ENCODE measurements at places on chromosomes 16 and 17.

- DNase-seq: peak; percentile 73
These were observed 28.9 kb upstream of the FOXK2 start for GRCh38 chr17:82490512-82491195.

DNA sequence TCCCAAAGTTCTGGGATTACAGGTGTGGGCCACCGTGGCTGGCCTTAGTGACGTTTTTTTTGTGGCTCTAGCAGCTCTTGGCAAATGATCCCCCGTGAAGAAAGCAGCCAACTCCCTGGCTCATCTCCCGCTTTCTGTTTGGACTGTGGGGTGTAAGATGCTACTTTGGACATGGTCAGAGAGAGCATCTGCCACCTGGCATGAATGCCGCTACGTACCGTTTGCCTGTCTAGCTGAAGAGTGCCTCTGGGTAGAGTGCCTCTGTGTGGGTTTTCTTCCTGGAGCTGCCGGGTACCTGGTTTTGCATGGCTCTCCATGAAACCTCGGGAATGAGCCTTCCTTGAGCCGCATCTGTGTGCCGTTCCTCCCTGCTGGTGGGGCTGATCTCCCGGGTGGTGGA lies 34.3 kb downstream of the NDEL1 start:
- no peak for DNase-seq

DNA sequence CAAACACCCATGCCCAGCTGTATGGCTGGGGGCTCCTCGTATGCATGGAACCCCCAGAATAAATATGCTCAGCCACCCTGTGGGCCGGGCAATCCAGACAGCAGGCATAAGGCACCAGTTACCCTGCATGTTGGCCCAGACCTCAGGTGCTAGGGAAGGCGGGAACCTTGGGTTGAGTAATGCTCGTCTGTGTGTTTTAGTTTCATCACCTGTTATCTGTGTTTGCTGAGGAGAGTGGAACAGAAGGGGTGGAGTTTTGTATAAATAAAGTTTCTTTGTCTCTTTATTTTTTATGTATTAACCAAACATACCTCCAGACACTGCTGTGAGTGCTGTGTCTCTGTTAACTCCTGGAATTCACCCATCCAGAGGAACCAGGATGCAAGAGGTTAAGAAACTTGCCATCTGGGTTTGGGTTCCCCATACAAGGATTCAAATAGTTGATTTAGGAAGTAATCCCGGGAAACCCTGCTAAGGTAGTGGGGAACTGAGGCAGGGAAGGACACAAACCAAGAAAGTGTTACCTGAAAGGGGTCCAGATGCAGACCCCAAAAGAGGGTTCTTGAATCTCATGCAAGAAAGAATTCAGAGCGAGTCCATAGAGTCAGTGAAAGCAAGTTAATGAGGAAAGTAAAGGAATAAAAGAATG lies 37.4 kb upstream of the IL21R start:
- DNase-seq: no peak

GRCh38 chr17:49915670-49916069 lies 53.3 kb upstream of the DLX4 start:
- DNase-seq: no peak

GRCh38 chr16:53258809-53259208 lies 175.5 kb upstream of the RBL2 start:
- DNase-seq: no peak

GRCh38 chr17:20226814-20227482 lies 217.8 kb downstream of the SPECC1 start:
- peak; percentile 72 for DNase-seq

DNA sequence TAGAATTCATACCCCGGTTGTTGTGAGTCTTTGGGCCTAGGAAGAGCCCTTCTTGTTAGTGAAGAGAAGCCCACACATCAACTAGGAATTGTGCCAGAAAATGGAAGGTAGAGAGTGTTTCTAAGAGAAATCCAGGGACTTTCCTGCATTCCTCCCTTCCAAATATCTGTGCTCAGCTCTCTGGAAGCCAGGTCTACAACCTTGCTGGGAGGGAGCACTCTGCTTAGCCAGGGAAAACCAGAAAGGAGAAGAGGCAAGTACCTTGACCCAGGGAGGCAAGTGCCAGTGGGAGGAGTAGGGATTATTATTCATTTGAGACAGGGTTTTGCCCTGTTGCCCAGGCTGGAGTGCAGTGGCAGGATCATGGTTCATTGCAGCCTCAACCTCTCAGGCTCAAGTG lies 48.4 kb upstream of the TAC4 start:
- DNase-seq: no peak

- peak; percentile 67 for DNase-seq
These were observed at the start of gene RAB26 for GRCh38 chr16:2147981-2148671. RAB26 (plus strand) TSS chr16:2148625; CDS start chr16:2148784, 159 bp downstream.

DNA sequence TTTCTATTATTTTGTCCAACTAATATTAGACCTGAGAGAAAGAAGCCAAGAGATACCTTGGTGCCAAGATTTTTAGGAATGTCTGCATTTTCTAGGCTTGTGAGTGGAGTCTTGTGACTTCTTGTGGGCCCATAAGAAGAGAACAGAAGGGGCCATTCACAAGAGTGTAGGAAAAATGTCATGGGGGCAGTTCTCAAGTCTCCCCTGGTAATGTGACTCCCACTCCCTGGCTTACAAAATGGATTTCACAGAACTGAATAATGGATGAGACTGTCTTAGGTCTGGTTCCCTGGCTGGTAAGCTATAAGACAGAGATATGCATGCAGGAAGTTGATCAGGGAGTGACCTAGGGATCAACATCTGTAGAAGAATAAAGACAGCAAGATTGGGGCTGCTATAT lies 181.3 kb downstream of the CBLN1 start:
- no peak for DNase-seq

- no peak for DNase-seq
These were observed 34.5 kb upstream of the TEX2 start for GRCh38 chr17:64297467-64298088.

DNA sequence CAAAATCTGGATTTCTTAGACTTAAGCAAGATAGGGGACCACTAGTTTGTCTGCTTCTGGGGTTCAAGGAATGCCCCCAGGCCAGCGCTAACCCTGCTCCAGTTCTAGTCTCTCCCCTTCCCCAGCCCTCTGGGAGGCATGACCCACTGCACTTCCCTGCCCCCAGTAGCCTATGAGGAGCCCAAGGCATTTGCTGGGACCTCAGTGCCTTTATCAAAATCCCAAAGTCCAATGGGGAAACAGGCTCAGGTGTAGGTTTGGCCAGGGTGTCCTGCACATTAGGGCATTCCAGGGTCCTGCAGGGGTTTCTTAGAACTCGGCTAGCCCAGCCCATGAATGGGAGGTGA lies 1.2 kb downstream of the IL4R start:
- DNase-seq: no peak

DNA sequence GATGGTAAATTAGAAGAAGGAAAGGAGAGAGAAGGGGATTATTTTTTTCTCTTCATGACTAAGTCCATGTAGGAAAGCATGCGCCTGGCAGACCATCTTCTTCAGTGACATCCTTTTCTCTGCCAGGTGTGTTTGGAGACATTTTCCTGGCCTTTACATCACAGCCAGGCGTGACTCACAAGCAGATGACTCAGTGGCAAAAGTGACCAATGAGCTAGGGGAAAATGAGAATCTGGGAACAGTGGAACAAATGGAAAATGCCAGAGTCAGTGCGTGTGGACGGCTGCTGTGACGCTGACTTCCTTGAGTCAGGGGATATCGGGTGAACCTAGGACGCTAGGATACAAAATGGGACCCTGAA lies 9.4 kb downstream of the KIAA0513 start:
- no peak for DNase-seq

GRCh38 chr16:972316-973002 lies 1.7 kb upstream of the LMF1 start:
- no peak for DNase-seq

DNA sequence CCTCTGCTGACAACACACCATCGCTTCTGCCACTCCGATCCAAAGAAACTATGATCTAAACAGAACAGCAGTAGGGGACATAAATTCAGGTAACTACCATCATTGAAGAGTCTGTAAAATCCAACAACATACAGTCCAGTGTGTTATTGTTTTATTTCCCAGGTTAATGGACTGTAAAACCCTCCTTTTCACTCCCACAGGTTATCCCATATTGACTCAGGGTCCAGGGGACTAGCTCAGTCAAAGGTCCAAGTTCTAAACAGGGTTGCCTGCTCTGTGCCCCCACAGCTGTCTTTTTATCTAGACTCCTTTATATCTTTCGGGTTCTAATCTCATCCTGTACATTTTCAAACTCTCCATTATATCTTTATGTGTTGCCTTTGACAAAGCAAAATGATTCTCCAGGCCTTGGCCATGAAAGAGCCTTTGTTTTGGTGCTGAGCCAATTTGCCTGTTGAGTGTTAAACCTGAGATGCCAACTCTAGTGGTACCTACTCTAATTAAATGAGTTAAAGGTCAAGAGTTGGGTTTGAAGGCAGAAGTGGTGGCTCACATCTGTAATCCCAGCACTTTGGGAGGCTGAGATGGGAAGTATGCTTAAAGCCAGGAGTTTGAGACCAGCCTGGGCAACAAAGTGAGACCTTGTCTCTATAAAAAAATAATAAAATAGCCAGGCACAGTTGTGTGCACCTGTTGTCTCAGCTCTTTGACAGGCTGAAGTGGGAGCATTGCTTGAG lies 80.5 kb downstream of the SNX11 start:
- DNase-seq: no peak

- no peak for DNase-seq
These were observed 3.1 kb downstream of the PHAF1 start for GRCh38 chr16:67112591-67113399.

DNA sequence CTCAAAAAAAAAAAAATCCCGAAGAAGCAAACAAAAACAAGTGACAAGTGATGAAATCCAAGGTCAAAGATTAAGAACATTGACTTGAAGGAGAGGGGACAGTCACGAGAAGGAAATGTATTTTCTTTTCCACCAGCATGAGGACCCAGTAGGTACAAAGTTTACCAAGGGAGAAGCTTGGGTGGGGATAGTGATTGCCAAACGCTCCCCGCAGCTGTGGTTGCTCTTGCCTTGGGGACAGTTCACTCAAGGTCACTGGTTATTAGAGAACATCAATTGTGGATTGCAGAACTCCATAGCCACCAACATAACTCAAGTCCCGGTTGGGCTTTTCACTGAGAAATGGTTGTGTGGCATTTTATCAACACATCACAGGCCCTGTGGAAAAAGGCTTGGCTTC lies 27.0 kb downstream of the RSL1D1 start:
- DNase-seq: no peak

DNA sequence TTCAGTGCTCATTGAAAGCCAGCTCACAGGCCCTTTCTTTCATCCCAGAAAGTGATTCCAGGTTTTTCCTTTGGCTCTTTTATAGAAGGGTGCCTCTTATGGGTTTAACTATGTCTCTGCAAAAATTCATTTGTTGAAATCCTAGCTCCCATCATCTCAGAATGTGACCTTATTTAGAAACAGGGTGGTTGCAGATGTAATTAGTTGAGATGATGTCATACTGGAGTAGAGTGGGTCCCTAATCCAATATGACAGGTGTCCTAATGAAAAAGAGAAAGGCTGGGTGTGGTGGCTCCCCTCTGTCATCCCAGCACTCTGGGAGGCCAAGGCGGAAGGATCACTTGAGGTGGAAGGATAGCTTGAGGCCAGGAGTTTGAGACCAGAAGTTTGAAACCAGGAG lies 64.2 kb upstream of the FAM20A start:
- no peak for DNase-seq

- no peak for DNase-seq
These were observed 51.2 kb downstream of the COPRS start for GRCh38 chr17:31807846-31808245.

GRCh38 chr16:4850211-4850610 lies 2.9 kb downstream of the UBN1 start:
- no peak for DNase-seq

DNA sequence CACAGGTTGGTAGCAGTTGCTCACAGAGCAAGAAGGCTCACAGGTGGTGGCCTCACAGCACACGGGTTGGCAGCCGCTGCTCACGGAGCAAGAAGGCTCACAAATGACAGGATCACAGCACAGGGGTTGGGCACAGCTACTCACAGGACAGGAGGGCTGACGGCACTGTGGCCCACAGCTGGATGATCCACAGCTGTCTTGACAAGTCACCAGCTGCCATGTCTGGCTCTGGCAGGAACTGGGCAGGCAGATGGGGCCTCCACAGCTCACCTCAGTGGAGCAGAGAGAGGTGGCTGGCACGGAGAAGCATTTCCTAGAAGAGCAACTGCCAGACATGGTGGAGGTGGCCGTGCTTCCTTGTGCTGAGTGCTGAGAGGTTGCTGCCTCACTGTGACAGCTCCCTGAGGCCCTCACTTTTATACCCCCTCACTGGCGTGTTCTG lies at the start of gene KRTAP16-1:
KRTAP16-1 (minus strand) TSS at position 392 of the 442 bp plus-strand sequence; CDS start at position 336, 56 bp downstream.
- DNase-seq: no peak

DNA sequence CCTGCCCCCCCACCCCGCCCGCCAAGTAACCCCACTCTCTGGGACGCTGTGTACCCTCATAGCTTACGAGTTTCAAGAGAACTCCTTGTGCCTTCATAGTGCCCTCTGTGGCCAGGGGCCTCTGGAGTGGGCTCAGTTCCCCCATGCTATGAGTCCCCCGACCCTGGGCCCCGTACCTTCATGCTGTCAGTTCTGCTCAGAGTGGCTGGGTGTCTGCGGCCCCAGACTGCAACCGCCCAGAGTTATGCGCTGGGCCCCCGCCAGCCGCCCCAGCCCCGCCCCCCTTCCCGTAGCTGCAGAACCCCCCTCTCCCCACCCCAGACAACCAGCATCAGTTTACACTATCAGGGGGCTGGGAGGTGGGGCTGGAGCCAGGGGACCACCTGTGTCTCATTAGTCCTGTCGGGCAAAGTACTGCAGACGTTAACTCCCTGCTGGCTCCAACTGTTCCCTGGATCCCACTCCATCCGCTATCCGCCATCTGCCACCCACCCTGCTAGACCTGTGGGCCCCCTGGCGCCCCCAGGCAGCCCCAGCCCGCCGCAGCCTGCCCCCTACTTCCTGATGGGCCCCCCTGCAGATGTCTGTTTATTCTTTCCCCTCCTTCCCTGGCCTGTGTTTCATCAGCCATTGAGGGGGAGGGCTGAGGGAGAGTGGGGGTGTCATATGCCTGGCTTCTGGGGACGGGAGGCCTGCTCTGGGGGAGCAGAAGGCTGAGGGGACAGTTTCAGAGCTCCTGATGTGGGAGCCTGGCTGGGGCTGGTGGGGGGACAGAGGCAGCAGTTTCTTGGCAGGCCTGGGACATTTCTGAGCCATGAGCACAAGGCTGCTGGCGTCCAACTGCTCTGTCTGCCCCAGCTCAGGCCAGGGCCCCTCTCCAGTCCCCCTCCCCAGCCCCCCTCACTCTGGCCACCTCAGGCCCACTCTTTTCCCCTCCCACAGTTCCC lies at the start of gene MFAP4:
MFAP4 (minus strand) TSS at position 217 of the 947 bp plus-strand sequence; CDS start at position 182, 35 bp downstream.
- DNase-seq: no peak
